Activated CD4-positive, alpha-beta T cell treated with anti-CD3 and anti-CD28 coated beads for 1 hour (primary cell): ENCODE measurements at places on chromosomes 12 and 14.

GRCh38 chr14:95234426-95234825 is 77.1 kb upstream of the DICER1 start:
- no peak for DNase-seq

- no peak for DNase-seq
Measured at GRCh38 chr12:130485291-130486145, 147.8 kb downstream of the PIWIL1 start.

- no peak for DNase-seq
Measured at GRCh38 chr14:20522332-20522731, 17.0 kb downstream of the RNASE10 start.

DNA sequence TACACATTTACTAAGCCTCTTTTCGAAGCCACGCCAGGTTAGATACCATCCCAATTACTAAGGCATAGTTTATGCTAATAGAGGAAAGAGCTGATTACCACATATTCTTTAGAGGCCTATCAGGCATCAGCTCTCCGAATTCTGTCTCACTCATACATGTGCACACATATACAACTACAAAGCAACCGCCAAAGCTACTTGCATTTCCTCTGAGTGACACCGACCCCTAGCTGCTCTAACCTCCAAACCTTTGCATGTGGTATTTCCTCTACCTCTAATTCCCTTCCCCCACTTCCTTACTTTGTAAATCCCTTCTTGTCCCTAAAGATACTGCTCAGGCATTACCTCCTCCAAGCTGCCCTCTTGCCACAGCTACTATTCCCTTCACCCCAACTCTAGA is 107.2 kb downstream of the DUSP6 start:
- no peak for DNase-seq

DNA sequence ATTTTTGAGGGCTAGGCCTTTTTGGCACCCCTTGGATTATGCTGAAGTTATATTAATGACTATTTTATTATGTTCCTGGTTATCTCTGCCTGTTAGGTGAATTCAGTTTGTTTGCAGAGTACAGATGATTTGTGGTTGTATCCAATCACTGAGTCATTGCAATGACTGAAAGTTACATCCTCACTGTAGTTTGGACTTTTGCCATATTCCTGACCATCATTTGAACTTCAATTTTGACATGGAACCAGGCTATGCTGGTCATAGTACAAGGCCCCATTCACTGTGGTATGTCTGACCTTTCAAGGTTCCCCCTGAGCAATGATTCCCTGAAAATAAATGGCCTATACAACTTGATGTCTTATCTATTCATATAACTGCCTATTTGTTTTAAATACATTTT is 621.0 kb downstream of the CCER1 start:
- DNase-seq: no peak

GRCh38 chr14:93103392-93104080 is 12.2 kb downstream of the ITPK1 start:
- DNase-seq: peak; percentile 60

DNA sequence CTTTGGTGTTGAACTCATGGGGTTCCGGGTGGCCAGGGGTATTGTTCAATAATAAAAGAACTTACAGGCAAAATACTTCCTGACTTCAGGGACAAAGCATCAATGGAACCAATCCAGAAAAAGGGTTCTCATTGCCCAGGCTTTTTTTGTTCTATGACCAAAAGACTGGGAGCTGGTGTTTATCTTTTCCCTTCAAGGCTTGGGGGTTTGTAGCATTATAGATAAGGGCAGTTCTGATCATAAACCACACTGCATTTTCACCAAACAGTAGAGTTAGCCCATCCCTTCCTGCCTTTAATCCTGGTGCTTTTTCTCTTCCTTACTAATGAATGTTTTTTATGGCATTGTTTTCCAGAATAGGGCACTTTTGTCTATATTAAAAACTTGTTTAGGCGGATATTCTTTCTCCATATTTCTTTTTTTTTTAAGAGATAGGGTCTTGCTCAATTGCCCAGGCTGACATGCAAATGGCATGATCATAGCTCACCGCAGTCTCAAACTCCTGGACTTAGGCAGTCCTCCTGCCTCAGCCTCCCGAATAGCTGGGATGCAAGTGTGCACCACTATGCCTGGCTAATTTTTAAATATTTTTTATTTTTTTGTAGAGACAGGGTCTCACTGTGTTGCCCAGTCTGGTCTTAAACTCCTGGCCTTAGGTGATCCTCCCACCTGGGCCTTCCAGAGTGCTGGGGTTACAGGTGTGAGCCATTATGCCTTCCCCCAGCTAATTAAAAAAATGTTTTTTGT is 9.7 kb downstream of the FUT8 start:
- no peak for DNase-seq

DNA sequence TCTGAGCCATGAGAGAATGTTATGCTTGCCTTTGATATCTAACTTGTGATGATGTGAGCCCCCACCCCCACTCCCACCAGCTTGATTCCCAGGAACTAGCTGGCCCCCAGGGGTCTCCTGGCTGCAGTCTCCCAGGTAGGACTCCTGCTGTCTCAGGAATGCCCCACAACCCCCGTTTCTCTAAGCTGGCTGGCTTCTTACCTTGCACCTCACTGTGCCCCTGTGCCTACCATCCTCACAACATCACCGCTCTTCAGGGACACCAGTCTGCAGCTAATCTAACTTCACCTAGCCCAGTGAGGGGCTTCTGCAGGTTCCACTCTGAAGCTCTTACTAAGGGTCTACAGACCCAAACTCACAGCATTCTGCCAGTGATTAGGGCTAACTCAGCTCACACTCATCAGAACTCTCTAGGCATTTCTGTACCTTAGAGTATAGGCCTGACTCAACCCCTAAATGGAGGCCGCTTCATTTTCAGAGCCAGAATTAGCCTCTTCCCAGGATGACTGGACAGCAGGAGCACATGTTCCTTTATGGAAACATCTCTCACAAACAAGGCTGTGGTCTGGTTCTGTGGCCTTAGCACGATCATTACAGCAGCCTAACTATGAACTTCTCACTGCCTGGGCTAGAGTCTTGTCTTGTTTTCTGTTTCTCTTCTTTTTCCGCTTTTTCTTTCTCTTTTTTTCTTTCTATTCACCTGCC is 72.8 kb upstream of the IFNG-AS1 start:
- no peak for DNase-seq

- DNase-seq: no peak
Measured at GRCh38 chr14:91273885-91274273, 29.4 kb upstream of the GPR68 start.

DNA sequence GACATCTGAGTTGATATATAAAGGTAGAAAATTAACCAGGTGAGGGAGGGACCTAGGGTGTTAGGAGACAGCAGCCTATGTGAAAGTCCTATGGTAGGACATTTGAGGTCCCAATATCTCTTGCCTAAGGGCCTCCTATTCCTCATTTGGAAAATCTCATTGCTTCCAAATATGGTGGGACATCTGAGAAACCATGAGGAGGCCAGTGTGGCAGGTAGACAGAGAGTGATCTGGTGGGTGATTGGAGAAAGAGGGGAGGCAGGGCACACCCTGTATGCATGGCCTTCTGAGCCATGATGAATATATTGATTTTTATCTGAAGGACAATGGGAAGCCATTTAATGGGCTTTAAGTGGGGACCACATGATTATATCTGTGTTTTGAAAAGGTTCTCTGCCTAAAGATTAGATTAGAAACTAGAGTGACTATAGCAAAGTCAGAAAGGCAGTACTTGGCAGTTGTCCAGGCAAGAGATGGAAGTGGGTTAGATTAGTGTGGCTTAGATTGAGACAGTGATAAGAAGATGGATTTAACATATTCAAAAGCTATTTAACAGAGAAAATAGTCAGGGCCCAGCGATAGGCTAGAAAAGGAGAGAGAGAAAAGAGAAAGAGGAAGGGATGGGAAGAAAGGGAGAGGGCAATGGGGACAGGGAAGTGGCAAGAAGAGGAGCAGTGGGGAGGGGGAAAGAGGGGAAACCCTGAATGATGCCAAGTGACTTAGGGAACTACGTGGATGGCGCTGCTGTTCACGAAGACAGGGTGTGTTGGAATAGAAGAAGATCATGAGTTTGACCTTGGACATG is 237.2 kb upstream of the SRRM4 start:
- no peak for DNase-seq

GRCh38 chr12:32448586-32448985 is 49.2 kb downstream of the FGD4 start:
- no peak for DNase-seq

GRCh38 chr14:78673845-78674244 is 503.7 kb downstream of the NRXN3 start:
- no peak for DNase-seq

GRCh38 chr12:107564946-107565345 is 120.7 kb upstream of the PWP1 start:
- no peak for DNase-seq

DNA sequence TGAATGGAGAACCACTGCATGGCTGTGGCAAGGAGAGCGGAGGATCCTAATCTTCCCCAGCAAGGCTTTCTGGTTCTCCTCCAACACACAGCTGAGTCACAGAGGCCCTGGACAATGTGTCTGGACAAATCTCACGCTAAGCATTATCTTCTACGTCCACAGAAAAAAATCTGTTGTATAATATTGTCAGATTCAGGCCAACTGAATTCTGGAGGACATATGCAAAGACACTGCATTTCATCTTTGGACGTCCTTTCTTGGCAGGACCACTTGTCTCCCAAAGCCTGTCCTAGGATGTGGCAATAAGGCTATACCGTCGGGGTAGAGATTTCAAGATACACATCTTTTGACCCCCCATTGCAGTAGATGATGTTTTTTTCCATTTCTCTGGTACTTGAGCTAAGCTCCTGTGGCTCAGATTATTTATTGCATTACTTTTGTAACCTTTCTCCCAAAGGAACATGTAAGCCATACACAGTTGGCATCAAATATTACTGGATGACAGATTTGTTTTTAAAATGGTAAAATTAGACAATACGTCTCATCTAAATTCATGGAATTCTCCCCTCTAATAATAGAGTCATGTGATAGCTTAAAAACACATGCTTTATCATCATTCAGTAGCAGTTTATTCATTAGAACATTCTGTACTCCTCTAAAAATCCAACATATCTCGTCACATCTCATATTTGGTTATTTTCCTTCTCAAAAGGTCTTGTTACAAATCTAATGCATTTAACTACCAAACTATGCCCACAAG is 19.4 kb downstream of the LMO3 start:
- no peak for DNase-seq

DNA sequence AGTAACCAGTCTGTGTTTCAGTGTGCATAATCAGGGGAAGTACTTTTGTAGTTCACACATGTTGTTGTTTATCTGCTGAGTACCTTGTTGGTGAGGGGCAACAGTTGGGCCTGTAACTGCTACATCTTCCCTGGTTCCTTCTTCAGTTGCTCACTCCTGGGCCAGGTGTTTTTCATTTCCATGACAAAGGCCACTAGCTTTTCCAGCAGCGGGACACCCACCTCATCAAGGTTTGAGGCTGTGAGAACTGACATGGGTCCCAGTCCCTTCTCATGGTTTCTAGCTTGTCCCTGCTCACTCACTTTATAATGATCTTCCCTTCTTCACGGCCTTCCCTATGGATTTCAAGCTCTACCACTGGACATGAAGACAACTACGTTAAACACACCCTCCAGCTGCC is 1.5 kb upstream of the NOXRED1 start:
- DNase-seq: no peak

DNA sequence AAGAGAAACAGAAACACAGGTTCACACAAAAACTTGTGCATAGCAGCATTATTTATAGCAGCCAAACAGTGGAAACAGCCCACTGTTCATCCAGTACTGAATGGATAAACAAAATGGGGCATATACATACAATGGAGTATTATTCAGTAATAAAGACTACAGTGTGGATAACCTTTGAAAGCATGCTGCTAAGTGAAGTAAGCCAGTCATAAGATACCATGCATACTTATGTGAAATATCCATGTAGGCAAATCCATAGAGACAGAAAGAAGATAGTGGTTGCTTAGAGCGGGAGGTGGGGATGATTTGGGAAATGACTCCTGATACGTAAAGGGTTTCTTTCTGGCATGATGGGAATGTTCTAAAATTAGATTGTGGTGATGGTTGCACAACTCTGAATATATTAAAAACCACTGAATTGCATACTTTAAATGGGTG is 99.4 kb downstream of the CRADD start:
- DNase-seq: no peak

DNA sequence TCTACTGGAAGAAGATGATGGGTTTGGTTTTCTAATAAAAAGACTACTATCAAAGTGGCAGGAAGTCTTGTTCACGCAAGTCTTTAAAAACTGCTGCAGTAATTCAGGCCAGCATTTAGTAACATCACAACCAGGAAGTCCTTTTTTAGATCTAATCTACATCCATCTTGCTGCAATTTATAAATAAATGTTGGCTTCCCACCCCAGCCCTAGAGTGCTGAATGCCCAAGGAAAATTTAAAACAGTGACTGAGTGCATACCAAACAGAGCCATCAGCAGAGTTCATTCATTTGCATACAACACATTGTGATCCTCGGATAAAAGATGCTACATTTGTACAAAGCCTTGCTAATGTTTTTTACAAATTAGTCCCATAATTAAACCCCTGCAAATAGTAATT is 72.1 kb downstream of the PHLDA1 start:
- no peak for DNase-seq

- DNase-seq: no peak
Measured at GRCh38 chr14:85279407-85279806, 250.5 kb upstream of the FLRT2 start.

- DNase-seq: no peak
Measured at GRCh38 chr14:100762089-100762515, 35.4 kb downstream of the DLK1 start.

- DNase-seq: no peak
Measured at GRCh38 chr12:51049525-51049924, 1.4 kb downstream of the LETMD1 start.

- DNase-seq: no peak
Measured at GRCh38 chr12:72141381-72141780, 130.8 kb upstream of the TRHDE start.

- no peak for DNase-seq
Measured at GRCh38 chr14:100604121-100604501, 16.9 kb upstream of the BEGAIN start.

DNA sequence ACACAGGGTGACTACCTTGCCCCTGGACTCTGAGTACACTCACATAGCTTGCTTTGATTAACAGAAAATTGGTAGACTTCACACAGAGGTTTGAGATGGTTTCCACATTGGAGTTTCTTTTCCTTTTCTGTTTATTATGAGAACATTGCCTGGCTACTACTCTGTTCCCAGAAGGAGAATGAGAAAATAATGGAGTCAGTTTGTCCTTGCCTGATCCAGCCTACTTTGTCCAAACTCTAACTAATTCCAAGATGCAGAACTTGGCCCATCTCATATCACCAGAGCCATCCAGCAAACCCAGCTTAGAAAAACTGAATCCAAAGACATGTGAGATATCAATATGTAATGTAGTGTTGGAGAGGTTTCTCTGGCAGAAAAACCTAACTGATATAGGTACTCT is 20.4 kb downstream of the TAS2R50 start:
- no peak for DNase-seq

GRCh38 chr12:116694653-116695463 is 43.0 kb downstream of the SPRING1 start:
- no peak for DNase-seq

DNA sequence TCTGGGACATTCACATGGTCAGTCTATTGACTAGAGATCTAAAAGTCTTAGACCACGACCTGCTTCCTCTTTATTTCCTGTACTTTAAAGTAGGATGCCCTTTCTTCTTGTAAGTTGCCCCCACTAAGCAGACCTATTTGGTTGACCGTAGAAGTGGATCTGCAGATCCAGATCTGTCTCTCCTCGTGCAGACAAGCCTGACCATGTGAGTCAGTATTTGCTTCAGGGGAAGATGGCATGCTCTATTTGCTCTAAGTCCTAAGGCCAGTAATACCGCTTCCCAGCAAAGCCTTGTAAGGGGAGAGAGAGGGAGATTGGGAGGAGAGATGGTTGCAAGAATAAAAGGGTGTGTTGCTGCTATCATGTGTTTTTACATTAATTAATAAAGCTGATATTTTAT is 46.8 kb downstream of the KCNC2 start:
- DNase-seq: no peak
